ENCODE measurements at places on chromosomes 7 and 10.

- no peak for DNase-seq
Measured at GRCh38 chr7:129775695-129776361, 164.3 kb downstream of the NRF1 start.

DNA sequence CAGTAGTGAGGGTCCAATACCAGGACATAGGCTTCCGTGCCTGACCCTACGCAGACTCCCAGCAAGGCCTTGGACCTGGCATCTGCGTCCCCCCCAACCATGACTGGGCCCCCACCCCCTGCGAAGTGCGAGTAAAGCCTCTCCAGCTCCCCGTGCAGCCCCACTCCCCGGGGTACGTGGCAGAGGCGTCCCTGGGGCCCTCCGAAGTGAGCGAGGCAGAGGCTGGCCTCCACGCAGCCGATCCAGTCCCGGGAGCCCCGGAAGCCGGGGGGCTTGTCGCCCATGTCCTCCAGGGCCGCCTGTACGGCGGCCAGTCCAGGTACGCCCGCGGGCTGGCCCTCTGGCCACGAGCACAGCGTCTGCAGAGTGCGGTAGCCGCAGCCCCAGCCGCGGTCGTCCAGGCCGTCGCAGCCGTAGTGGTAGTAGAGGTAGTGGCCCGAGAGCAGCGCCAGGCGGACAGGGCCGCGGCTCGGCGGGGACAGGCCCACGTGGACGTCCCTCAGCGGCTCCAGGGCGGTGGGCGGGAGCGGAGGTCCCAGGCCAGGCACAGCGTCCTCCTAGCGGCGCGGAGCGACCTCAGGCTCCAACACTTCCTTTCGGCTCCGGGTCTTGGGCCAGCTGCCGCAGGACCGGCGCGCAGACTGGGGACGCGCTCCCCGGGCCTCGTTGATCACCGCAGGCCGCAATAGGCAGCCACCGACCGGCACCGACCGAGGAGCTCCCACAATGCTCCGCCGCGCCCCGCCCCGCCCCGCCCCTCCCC, at the start of gene UFSP1:
Gene UFSP1, minus strand, starts transcription at position 728 of the 763 bp plus-strand sequence. Its CDS starts 444 bp downstream, at position 284.
- DNase-seq: no peak

DNA sequence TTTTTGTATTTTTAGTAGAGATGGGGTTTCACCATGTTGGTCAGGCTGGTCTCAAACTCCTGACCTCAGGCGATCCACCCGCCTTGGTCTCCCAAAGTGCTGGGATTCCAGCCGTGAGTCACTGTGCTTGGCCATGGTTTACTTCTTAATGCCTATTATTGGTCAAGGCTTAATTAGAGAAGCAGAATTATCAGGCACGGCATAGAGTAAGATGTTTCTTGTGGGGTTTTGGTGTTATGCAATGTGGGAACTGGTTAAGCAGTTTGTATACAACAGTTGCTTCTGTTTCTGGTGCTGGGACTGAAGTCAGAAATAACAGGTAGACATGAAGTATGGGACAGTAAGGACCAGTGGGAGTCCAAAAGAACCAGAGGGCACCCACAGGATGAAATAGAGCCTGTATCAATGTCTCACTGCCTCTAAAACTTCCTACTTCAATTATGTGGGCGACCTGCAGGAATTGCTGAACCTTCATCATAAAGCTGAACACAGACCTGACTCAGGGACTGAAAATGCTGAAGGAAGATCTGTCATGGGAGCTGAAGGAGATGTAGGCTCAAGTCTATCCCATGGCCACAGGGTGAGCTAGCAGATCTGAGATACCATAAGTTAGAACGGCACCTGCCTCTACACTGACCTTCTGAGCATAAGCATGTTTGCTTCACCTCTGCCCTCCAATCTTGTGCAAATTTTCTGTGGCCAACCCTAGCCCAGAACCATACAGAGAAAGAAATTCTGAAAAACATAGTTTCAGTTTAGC, 38.3 kb upstream of the VCL start:
- DNase-seq: peak; percentile 34

DNA sequence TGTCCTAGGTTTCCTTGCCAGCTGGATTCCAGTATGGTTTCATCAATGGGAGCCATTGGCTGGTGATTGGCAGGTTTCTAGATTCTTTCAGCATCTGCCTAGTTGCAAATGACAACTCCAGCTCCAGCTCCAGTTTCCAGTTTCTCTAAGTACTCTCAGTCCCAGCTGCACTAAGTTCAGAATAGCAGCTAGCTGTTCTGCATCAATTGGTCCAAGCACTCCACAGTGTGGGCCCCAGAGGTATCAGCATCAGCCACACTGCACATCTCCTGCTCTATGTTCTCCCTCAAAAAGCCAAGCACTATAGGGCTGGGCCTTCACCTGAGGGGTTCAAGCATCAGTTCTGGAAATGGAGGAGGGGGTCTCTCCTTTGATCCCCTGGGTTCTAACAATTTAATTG, 143.4 kb downstream of the VPS50 start:
- DNase-seq: no peak

DNA sequence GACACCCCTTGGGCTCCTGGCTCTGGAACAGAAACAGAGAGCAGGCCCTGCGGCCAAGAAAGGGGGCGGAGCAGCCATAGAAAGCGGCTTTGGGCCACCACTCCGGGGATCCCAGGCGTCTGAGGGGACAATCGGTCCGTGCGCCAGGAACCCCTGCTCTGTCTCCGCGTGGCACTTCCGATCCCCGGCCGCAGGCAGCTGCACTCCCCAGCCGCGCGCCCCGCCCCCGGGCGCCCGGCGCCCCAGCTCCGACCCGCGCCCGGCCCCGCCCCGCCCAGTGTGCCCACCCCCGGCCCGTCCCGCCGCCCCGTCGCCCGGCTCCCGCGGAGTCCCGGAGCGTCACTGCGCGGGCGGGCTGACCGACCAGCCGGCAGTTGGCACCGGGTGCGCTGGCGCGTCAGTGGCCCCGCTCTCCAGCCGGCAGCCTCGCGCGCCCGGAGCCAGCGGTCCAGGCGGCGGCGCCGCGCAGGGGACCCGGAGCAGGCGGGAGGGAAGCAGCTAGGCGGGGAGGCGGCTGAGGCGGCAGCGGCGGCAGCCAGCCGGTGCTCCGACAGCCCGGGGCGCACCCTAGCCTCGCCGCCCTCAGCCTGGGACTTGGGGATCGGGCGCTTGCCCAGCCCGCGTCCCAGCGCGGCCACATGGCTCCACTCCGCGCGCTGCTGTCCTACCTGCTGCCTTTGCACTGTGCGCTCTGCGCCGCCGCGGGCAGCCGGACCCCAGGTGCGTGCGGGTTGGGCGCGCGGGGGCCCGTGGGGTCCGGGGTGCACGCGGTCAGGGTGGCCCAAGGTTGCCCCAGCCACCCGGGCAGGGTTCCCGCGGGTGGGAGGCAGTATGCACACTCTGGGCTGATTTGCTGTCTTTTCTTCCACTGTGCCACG, at the start of gene ADAMTS14:
Gene ADAMTS14, plus strand, starts transcription at position 342 of the 878 bp plus-strand sequence. Its CDS starts 297 bp downstream, at position 639.
- DNase-seq: peak; percentile 28

DNA sequence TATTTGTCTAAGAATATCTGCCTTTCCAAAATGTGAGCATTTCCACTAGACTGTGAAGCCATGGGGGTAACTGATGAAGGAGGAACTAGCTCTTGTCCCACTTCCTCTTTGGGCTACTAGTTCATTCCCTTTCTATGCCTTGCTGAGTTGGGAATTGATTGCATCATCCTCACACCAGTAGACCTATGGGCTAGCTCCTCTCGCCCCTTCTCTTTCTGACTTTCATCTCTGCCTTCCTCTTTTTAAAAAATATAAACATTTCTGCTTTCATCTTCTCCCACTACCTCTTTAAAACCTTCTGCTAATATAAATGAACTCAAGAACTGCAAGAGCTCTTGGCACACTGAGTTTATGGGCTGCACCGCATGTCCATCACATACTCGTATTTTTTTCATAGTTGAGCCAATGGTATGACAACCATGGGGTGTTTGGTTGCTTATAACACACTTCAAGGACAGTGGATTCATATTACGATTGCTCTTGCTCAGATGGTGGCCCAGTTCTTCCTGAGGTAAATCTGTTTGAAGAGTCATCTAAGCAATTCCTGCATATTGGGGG, 182.0 kb downstream of the REEP3 start:
- peak; percentile 61 for DNase-seq
